NCI-H187 treated with DMSO at 0.1 percent for 48 hours (cell line): ENCODE measurements at places on chromosomes 4 and X.

GRCh38 chrX:85963736-85964135 is 83.6 kb downstream of the CHM start:
- DNase-seq = no peak

- no peak for DNase-seq
These were observed 81.4 kb downstream of the RBM47 start for GRCh38 chr4:40548256-40548655.

GRCh38 chr4:99586797-99587196 is 12.2 kb downstream of the MTTP start:
- no peak for DNase-seq

GRCh38 chrX:75421688-75422230 is 101.1 kb downstream of the ZDHHC15 start:
- DNase-seq = no peak

DNA sequence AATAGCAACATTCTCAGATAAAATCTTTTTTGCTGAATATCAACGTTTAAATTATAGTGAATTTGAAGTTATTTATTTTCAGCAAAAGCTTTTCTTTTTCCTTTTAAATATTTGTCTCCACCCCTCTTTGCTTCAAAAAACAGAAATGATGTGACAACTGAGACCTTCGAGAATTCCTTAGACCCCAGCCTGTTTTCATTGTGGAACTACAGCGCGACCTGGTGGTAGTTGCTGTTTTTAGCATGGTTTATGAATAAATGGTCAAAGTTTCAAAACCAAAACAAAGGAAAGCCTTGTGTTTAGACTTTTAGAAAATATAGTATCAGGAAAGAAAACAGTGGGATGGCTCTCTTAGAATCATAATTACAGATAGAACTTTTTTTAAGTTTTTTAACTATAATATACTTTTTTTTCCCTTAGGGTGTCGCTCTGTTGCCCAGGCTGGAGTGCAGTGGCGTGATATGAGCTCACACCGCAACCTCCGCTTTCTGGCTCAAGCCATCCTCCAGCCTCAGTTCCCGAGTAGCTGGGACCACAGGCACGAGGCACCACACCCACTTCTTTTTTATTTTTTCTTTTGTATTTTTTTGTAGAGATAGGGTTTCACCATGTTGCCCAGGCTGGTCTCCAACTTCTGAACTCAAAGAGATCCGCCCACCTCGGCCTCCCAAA is 26.8 kb upstream of the TMEM184C start:
- no peak for DNase-seq

DNA sequence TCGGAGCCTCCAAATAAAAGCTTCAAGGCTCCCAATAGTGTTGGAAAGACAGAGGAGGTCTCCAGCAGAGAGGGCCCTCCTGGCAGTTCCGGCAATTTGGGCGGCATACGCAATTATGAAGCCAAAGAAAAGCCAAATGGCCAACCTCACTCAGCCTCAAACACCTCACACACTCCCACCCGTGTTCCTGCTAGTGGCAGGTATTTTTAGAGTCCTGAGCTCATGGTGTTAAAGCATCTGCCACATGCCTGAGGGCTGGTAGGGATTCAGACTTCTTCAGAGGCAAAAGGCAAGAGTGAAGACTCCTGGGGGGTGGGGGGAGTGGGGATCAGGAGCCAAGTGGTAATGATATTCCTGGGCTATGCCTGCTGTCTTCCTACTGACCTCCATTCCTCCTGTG is 7.4 kb downstream of the RAB33A start:
- DNase-seq = no peak

- no peak for DNase-seq
These were observed 20.2 kb upstream of the MAP3K15 start for GRCh38 chrX:19535476-19535875.

DNA sequence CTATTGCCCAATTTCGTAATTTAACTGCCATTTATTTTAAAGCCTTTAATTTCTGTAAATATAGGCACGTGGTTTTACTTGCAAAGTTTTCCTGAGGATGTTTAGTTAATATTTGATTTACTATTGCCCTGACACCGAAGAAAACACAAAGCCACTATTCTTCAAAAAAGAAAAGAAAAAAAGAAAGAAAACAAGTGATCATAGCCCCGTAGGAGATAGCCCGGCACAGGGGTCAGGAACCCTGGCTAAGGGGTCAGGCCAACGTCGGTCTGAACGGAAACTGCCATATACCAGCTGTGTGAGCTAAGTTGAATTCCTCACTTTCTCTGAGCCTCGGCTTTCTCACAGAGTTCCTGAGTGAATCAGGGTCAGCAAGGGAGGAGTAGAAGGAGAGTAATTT is 17.7 kb upstream of the LAMP2 start:
- no peak for DNase-seq

DNA sequence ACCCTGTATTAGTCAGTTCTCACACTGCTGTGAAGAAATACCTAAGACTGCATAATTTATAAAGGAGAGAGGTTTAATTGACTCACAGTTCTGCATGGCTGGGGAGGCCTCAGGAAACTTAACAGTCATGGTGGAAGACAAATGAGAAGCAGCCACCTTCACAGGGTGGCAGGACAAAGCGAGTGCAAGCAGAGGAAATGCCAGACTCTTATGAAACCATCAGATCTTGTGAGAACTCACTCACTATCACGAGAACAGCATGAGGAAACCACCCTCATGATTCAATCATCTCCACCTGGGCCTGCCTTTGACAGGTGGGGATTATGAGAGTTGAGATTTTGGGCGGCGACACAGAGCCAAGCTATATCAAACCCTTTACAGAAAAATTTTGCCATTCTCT is 722.4 kb downstream of the RAB28 start:
- no peak for DNase-seq

- DNase-seq = no peak
These were observed 11.6 kb upstream of the ACOT9 start for GRCh38 chrX:23754664-23755063.

- no peak for DNase-seq
These were observed 104.9 kb downstream of the PCDH18 start for GRCh38 chr4:137427411-137427810.

DNA sequence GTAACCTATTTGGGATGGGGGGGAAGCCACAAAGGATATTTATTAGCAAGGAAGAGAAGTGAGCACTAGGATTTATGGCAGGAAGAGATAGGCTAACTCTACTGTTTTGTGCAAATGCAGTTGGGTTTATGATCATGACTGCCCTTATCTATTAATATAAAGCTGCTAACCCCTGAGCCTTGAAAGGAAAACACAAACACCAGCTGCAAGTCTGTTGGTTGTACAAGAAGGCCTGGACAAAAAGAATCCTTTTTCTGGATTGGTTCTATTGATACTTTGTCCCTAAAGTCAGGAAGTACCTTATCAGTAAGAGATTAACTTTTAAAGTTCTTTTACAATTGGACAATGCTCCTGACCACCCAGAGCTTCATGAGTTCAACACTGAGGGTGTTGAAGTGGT is 188.8 kb downstream of the LRBA start:
- DNase-seq = no peak

- DNase-seq = no peak
These were observed 187.7 kb downstream of the RAP1GDS1 start for GRCh38 chr4:98448908-98449307.

- no peak for DNase-seq
These were observed 552.7 kb downstream of the ZNF674 start for GRCh38 chrX:45992402-45993123.
